ENCODE measurements at places on chromosomes 4 and X.

DNA sequence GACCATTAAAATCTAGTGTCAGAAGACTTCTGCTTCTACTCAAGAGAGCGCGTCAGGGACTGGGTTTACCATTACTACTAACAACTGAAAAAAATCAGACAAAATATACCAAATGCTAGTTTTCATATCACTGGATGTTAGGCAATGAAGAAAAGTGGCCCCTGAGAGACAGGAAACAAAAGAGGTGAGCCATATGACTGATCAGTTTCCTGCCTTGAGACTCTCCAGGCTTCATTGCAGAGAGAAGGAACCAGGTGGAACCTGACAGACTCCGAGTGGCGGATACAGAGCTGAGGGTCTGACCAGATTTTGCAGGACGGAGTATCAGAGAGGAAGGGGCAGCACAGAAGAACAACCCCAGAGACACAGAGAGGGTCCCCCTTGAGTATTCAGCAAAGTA lies 86.3 kb downstream of the C4orf51 start:
- no peak for DNase-seq

DNA sequence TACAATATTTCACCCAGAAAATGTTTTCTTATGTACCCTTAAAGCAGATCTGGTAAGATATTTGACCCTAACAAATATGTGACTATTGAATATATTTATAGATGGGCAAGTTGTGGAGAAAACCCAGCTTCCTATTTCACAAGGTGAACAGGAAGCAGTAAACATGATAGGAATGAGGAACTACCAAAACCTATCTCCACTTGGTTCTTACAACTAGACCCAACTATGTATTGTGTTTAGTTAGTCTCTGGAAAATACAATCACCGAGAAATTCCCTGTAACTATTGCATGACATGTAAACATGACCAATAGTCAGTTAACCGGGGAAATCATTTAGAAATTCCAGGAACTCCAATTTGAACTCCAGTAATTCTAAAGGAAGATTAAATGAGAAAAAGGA lies 8.4 kb upstream of the RXFP1 start:
- DNase-seq = no peak

GRCh38 chr4:38950159-38950558 lies 82.0 kb downstream of the TMEM156 start:
- DNase-seq = no peak

GRCh38 chr4:3374667-3375066 lies 67.1 kb upstream of the HGFAC start:
- no peak for DNase-seq

DNA sequence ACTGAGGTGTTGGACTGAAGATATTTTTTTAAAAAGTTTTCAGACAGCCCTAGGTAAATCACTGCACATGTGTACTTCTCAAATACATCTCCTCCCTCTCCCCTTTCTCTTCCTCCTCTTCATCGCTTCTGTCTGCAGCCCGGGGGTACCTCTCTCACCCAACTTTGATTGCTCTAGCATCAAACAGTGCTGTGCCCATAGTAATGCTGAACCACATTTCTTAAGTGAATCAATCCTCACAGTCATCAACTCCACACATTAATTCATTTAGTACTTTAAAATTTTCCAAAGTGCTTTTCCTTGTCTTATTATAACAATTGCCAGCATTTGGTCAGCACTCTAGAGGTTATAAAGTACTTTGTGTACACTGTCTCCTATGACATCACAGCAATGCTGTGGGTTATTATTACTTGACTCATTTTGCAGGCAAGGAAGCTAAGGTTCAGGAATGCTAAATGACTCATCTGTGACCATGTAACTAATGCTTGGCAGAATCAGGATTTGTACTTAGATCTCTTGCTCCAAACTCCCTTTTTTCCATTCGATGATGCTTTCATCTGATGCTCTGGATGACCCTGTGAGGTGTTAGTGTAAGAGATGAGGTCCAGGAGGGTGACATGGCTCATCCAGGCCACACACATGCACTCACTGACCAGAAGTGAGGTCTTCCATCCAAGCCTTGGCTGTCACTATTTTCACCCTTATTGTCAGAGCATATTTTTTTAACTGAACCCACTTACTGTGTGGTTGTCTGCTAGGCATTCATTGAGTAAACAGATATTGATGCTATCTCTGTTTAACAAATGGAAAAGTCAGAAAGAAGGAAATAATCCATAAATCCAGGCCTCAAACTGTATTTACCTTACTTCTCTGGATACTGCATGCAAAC lies 58.8 kb downstream of the RHOH start:
- DNase-seq = no peak

DNA sequence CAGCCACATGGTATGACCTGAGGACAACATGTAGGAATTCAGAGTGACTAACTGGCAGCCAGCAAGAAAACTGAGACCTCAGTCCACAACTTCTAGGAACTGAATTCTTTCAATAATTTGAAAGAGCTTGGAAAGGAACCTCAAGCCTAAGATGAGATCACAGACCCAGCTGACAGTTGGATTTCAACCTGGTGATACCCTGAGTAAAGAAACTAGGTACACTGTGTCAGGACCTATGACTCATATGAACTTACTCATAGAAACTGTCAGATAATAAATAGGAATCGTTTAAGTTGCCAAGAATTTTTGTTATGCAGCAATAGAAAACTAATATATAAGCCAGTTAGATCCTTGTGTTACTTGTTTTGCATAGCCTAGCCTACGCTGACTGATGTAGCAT lies 102.4 kb upstream of the DCAF12L1 start:
- DNase-seq = no peak

DNA sequence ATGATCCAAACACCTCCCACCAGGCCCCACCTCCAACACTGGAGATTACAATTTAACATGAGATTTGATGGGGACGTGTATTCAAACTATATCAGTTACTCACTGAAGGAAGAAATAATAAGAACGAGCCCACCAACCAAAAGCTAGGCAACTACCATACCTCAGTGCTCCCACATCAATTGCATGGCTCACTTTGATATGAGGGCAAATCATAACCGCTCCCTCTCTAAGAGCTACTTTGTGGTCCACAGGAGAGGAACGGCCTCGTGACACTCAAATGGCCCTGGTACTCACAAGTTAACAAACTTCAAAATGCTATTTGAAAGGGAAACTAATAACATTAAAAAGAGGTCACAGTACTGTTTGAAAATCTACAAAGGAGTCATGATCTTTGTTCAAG lies 170.7 kb upstream of the SLC7A11 start:
- no peak for DNase-seq

GRCh38 chr4:149344436-149344835 lies 471.2 kb downstream of the IQCM start:
- DNase-seq = no peak

- no peak for DNase-seq
Measured at GRCh38 chr4:161894493-161895167, 269.2 kb downstream of the FSTL5 start.

DNA sequence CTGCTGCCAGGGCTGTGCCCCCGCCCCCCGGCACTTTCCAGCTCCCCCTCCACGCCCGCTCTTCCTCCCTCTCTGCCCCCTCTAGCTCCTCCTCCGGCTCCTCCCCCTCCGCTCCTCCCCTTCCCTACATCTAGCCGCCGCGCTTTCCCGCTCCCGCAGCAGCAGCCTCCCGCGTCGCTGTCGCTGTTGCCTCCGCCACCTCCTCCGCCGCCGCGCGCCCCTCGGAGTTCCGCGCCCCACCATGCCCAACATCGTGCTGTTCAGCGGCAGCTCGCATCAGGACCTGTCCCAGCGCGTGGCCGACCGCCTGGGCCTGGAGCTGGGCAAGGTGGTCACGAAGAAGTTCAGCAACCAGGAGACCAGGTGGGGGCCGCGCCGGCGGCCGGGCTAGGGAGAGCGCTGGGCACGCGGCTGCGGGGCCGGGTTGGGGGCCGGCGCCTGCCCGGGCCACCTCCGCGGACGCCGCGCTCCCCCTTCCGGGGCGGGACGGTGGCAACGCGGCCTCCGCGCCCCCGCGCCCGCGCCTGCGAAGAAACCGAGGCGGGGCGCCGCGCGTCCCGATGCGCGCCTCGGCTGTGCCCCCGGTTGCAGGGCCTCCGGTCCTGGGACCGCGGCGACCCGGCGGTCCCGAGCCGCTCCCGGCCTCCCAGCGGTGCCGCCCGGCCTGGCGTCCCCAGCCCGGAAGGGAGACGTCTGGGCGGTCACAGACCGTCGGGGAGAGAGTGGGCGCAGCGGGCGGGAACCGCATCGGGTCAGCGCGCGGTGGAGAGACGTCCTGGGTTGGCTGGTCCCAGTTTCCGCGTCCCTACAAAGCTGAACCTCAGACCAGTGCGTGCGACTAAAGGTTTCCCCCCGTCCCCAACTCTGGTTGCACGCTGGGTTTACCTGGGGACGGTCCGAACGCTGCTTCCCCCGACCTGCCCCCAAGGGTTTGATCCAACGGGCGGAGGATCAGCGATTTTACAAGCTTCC lies at the start of gene PRPS2:
TSS of gene PRPS2 (plus strand) at position 156 of the 972 bp plus-strand sequence. CDS start at position 242, 86 bp downstream.
- peak; percentile 47 for DNase-seq

DNA sequence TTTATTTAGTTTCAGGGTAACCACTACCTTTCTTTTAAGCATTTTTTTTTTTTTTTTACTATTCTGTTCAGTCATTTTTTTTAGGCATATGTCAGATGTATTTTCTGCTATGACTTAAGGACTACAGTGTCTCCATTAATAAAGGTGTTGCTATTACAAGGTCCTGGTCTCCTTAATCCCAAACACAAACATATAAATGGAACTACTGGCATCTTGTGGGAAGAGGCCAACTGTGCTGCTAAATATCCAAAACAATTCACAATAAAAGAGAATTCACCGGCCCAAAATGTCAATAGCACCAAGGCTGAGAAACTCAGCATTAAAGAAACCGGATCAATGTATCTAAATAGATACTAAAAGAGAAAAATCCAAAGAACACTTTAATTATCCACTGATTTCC lies 26.4 kb downstream of the LCORL start:
- no peak for DNase-seq

All from stimulated activated naive CD4-positive, alpha-beta T cell (primary cell).